ENCODE measurements at places on chromosomes 1 and 21.
A peak's percentile ranks its signal among the peaks of the same experiment; 100 is the strongest.

DNA sequence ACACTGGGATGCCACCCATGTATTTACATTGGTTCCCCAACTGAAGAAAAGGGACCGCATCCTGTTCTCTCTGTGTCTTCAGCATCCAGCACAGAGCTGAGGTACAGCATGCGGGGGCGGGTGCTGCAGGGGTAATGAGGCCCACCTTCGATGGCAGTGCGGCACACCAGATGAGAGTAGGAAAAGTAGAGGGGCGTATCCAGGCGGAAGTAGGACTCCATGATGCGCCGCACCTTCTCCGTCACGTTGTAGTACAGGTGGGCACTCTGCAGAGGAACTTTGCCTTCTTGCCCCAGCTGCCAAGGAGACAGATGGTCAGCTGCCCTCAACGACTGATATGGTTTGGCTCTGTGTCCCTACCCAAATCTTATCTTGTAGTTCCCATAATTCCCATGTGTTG lies 10.0 kb upstream of the CLDN19 start:
- DNase-seq, result no peak

GRCh38 chr1:31163866-31164265 lies 75.8 kb downstream of the NKAIN1 start:
- DNase-seq, result no peak

DNA sequence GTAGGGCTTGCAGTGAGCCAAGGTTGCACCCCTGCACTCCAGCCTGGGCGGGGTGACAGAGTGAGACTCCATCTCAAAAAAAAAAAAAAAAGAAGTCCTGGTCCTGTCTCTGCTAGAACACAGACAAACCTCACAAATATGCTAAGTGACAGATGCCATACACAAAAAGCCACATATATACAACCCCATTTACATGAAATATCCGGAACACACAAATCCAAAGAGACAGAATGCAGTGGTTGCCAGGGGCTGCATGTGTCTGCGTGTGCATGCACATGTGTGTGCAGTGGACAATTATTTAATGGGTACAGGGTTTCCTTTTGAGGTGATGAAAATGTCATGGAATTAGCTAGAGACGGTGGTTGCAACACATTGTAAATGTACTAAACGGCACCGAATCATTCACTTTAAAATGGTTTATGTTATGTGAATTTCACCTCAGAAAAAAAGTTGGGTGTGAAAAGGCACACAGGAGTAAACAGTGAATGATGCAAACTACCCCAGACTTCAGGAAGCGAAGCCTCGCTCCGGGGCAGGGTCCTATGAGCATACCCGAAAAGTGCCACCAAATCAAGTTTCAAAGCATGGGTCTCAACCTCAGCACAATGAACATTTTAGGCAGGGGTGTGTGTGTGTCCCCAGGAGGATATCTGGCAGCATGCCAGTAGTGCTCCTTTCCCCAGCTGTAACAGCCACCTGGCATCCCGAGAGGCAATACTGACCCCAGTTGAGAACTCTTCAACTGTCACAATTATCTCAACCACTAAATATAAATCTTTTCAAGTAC lies 48.3 kb downstream of the GNB1 start:
- no peak for DNase-seq

- no peak for DNase-seq
These were observed 20.4 kb downstream of the LEPR start for GRCh38 chr1:65440915-65441314.

GRCh38 chr1:6471086-6471969 lies 5.4 kb upstream of the TNFRSF25 start:
- DNase-seq, result no peak

GRCh38 chr1:39959651-39960333 lies 4.8 kb downstream of the MFSD2A start:
- DNase-seq, result no peak

DNA sequence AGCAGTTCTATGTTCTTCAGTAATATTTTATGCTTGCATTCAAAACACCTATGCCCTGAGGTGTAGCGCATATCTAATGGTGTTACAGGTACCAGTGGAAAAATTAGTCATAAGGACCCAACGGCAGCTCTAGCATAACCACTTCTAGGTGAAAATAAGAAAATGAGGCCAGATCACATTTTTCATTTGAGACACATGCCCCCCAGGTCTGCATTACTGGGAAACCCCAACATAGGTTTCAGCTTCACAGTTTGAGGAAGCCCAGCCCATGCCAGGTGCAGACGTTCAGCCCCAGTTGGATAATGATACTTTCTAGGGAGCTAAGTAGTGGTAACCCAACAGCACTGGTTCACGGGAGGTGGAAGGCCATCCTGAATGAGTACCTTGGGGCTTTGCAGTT lies 129.8 kb downstream of the CNIH3 start:
- no peak for DNase-seq

GRCh38 chr1:151242442-151242841 lies 12.1 kb upstream of the PSMD4 start:
- no peak for DNase-seq

GRCh38 chr1:245306628-245307410 lies 152.0 kb downstream of the KIF26B start:
- DNase-seq, result no peak

DNA sequence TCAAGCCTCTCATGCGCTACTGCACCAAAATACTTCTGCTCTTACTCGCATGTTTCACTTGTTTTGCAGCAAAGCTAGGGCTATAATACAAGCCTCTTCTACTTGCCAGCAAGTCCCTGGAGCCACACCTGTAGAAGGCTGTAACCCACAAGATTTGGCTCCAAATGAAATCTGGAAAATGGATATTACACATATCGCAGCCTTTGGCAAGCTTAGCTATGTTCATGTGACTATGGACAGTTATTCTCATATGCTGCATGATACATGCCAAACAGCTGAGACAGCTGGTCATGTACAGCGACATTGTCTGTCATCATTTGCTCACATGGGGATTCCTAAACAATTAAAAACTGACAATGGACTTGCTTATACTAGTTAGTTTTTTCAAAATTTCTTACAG lies 270.3 kb downstream of the COL11A1 start:
- DNase-seq, result no peak

GRCh38 chr1:108719656-108720435 lies 7.1 kb downstream of the FNDC7 start:
- DNase-seq, result no peak

DNA sequence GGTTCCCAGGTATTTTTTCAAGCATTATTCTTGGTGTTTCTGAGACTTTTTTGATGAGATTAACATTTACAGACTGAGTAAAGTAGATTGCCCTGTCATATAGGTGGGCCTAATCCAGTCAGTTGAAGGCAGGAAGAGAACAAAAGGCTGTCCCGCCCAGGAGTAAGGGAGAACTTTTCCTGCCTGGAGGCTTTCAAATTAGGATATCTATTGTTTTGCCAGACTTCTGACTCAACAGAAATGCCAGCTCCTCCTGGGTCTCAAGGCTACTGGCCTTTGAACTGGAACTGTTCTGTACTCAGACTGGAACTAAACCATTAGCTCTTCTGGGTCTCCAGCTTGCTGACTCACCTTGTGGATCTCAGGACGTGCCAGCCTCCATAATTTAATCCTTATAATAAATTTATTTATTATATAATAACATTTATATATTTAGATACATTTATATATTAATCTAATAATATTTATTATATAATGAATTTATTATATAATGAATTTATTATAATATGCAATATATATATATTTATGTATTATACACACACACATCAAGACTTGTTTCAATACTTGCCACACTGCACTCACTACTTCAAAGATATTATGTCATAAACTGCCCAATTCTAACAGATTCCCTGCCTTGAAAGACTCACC lies 510.8 kb upstream of the B3GALT2 start:
- DNase-seq, result no peak

DNA sequence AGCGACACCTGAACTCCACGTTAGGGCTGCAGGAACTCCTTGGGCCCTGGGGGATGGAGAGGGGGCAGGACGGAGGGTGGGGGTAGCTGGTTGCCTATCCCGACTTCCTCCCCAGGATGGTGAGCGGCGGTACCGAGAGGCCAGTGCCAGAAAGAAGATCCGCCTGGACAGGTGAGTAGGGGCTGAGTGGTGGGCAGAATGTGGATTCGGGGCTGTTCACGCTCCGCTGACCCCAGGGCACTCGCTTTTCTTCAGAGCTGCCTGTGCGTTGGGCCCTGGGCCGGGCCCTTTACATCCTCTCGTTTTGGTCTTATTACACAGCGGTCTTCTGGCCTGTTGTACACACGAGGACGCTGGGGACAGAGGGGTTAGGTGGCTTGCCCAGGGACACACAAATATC lies 20.8 kb downstream of the FAM151A start:
- no peak for DNase-seq

DNA sequence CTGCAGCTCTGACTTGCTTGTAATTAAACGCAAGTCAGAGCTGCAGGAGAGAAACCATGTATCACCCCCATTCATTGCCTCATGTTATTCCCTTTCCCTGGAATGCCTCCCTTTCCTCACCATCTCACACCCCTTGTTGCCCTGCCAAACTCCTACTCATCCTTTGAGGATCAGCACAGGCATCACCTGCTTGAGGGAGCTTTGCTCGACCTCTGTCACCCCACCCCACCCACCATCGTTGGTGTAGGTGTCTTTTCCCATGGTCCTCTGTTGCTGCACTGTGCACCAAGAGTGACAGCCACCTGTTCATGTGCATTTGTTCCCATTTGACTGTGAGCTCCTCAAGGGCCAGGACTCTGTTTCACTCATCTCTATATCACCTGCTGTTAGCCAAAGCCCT lies 117.2 kb downstream of the PLPP3 start:
- no peak for DNase-seq

DNA sequence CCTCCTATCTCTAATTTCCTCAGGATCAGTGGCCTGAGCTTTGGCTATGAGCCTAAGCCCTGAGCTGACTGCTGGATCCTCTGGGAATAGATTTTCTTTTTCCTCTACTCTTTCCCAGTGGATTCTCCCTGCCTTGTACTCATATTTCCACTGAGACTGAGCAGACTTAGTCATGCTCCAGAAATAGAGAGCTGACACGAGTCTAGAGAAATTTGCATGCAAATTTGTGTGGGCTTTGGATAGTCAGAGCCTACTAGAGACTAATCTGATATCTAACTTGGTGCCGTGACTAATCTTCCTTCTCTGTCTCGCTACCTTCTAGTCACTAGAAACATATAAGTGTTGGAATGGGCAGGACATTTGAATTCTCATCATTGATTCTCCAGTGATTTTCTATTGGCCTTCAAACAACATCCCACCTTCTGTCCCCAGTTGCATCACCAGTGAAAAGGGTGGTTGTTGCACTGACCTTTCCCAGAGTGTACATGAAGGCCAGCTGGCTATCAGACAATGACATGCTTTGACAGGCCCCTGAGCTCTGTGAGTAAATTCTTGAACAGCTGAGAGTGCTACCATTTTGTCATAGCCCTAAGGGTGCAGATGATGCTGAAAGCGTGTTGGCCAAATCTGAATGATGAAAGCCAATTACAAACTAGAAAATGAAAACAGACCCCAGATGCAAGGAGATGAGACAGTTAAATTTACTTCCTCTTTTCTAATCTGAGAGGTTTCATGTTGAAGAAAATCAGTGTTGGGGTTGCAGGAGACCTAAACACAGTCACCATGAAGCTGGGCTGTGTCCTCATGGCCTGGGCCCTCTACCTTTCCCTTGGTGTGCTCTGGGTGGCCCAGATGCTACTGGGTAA lies at the start of gene FCRLA:
TSS of gene FCRLA (plus strand) at position 748 of the 866 bp plus-strand sequence. CDS start at position 784, 36 bp downstream.
- DNase-seq, result no peak

GRCh38 chr21:46109313-46110221 lies 11.7 kb downstream of the COL6A2 start:
- DNase-seq, result no peak

- no peak for DNase-seq
These were observed 268.7 kb downstream of the OLFM3 start for GRCh38 chr1:101728029-101728428.

GRCh38 chr1:193545171-193545570 lies 358.8 kb upstream of the B3GALT2 start:
- no peak for DNase-seq

DNA sequence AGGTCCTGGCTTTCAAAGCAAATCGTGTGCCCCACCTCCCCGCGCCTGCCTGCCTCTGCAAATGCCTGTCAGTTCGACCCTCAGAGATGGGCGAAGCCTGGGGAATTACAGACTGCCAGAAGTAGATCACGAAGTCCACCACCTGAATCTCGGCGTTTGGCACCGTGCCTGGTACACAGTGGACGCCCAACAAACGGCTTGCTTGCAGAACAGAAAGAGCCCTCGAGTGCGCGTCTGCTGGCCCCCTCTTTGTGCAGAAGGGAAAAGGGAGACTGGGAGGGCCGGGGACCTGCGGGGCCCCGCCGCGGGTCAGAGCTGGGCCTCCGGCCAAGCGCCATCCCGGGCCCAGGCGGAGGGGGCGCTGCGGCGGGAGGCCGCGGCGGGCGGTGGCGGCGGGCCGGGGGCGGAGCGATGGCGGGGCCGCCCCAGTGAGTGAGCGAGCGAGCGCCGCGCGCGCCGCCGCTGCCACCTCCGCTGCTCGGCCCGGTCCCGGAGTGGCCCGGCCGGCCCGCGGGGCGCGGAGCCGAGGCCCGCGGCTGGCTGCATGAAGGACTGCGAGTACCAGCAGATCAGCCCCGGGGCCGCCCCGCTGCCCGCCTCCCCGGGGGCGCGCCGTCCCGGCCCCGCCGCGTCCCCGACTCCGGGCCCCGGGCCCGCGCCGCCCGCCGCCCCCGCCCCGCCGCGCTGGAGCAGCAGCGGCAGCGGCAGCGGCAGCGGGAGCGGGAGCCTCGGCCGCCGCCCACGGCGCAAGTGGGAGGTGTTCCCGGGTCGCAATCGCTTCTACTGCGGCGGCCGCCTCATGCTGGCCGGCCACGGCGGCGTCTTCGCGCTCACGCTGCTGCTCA lies at the start of gene ZDHHC18:
TSS of gene ZDHHC18 (plus strand) at position 428 of the 845 bp plus-strand sequence. CDS start at position 545, 117 bp downstream.
- peak; percentile 36 for DNase-seq

DNA sequence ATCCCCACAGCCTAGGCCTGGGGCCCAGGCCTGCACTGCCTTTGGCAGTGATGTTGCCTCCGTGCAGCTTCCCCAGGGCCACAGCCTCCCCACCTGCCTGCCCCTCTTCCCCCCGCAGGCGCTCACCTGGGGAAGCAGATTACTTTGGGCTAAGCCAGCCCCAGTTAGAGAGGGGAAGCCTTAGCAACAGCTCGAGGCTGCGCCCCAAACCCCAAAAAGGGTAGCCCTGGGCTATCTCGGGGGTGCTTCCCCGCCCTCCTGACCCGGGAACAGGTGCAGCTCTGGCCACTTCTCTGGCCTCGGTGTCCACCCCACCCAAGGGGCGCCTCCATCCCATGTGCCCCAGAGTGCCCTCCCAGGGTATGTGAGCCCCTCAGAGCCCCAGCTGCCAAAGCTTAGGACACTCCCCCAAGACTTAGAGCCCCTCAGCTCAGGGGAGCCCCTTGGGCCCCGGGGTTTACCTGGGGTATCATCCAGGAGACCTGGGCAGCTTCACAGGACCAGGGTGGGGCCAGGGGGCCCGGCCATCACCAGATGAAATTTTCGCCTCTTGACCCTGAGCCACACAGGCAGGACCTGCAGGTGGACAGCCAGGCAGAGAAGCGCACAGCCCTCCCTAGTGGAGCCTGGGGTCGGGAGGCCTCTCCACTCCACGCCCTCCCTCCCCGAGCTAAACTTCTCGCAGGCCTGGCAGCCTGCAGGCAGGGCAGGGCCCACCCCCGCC lies 3.3 kb upstream of the TTC34 start:
- no peak for DNase-seq

GRCh38 chr1:159000625-159001024 lies 9.1 kb upstream of the IFI16 start:
- DNase-seq, result no peak

Measured in stimulated activated CD8-positive, alpha-beta memory T cell treated with anti-CD3 and anti-CD28 coated beads, Interleukin-4, amount 100 ng/mL, for 1 hour (primary cell).